Left renal cortex interstitium (tissue), 4 donors: ENCODE measurements at places on chromosomes 2 and 18. TPM values are rescaled to one million over a fixed set of nuclear protein-coding genes. Genes with fewer than 3 reads are reported as not detected.

DNA sequence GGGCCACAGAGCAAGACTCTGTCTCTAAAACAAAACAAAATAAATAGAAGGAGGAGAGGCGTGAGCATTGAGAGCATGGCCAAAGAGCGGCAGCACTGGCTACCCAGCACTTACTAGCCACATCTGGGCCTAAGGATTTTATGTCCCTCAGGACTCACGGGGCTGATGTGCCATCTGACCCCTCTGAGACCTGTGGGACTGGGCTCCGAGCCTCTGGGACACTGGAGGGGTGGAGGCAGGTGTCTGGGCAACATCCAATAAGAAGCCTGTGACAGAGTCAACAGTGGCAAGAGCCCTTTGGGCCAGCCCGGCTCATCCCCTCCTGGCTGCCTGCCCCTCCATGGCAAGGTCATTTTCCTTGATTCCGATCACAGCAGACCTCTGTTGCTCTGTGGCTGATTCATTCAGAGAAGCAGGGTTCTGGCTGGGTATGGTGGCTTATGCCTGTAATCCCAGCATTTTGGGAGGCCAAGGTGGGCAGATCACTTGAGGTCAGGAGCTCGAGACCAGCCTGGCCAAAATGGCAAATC is 60.7 kb downstream of the RRM2 start:
- DNase-seq = no peak

TGOLN2 gene
- polyA plus RNA-seq = 136 TPM

CD8A gene
- 0.29 TPM for polyA plus RNA-seq

- DNase-seq = no peak
Observed at GRCh38 chr2:46645681-46646162, 166.4 kb downstream of the TMEM247 start.

B4GALT6 gene
- 15.1 TPM for polyA plus RNA-seq
